ENCODE measurements at places on chromosomes 13 and 19.

DNA sequence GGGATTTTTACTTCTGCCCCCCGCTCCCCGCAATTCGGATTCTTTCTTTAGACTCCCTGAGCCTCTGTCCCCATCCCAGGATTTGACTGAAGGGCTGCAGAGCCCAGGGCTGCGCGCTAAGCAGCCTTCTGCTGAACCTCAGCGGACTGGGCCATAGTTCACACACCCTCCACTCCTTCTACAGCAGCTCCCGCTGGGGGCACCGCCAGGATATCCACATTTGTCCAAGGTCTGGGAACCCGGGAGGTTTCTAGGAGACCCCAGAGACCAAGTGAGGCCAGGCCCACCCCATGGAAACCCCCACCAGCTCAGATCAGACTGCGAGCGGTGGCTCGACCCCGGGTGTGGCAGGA, 463.3 kb downstream of the ITGBL1 start:
- DNase-seq: no peak

DNA sequence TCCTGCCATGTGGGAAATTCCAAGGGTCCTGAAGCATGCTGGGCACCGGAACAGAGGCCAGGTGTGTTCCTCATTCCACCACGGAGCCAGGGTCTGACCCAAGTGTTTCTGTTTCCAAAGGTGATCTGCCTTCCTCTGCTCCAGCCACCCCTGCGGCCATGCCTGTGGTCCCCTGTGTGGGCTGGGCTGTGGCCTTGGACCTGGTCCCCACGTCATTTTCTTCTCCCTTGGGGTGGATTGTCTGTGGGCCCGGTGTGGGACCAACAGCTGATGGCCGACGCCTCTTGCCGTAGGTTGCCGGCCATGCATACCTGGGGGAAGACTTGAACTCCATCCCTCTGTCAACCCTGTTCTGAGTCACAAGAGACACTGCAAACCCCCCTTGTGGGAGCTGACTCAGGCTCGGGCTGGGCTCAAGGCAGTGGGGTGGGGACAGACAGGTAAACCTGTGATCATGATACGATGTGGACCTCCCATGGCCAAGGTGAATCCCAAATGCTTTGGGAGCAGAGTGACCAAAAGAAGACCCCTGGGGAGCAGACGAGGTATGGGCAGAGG, 35.0 kb downstream of the ATP11A start:
- DNase-seq: no peak

DNA sequence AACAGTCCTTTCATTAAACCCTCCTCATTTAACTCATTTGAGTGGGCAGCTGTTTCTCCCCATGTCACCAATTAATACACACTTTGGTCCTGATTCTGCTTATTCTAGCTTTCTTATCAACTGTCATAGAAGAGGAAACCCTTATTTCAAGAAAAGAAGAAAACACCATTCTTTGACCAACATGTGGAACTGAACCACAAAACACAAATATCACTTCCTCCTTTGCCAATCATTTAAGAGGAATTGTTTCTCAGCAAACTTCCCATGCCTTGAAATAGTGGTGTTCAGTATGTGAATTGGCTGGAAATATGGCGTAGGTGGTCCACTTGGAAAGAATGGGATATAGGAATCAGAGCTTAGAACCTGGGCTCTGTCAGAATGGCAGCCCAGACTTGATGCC, 20.4 kb downstream of the MBD3L2B start:
- DNase-seq: no peak

DNA sequence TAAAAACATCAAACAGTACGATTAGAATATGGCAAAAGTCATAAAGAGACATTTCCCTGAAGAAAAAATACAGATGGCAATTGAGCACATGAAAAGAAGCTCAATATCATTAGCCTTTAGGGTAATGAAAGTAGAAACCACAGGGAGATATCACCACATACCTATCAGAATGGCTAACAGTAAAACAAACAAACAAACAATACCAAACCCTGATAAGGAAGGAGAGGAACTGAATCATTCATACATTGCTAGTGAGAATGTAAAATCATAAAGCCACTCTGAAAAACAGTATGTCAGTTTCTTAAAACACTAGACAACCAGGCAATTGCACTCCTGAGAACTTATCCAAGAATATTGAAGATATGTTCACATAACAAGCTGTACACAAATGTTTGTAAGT, 1342.5 kb upstream of the SLC10A2 start:
- DNase-seq: no peak

- DNase-seq: no peak
Measured at GRCh38 chr13:105341256-105341655, 1194.2 kb downstream of the EFNB2 start.

- no peak for DNase-seq
Measured at GRCh38 chr13:93224535-93224934, 2.1 kb upstream of the GPC6 start.

DNA sequence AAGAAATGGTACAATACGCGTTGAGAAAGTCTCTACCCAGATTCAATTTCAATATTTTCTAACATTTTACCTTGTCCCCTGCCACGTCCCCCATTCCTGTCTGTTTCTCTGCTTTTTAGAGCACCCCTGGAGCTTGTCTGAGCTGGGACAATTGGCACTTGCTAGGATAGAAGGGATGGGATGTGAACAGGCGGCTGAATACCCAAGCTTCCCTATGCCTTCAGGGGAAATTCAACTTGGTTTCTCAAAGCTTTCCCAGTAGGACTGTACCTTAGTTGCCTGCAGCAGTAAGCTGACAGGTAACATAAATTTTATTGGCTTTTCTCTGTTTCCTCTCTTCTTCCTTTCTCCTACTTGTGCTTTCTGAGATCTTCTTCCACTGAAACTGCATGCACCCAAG, 1663.3 kb downstream of the EFNB2 start:
- DNase-seq: no peak

DNA sequence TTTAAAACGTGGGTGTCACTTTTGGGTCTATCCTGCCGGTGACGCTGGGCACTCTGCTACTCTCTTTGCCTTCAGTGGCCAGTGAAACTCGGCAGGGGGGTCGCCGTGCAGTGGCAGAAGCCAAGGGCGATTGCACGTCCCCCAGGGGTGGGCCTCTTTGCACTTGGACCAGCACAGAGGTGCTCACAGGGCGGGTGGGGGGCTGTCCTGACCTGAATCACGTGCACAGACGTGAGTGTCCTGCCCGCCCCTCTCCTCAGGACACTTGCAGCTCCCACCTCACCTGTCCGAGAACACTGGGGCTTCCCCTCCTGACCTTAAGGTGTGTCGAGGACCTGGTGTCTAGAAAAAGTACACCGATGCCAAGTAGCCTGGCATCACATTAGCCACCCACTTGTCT, 16.1 kb downstream of the COL4A1 start:
- DNase-seq: no peak

- DNase-seq: no peak
Measured at GRCh38 chr13:95530178-95530577, 22.3 kb upstream of the CLDN10 start.
